Left renal pelvis (tissue), 4 donors: ENCODE measurements at places on chromosomes 5 and 9. TPM values are rescaled to one million over a fixed set of nuclear protein-coding genes. Genes with fewer than 3 reads are reported as not detected.

DNA sequence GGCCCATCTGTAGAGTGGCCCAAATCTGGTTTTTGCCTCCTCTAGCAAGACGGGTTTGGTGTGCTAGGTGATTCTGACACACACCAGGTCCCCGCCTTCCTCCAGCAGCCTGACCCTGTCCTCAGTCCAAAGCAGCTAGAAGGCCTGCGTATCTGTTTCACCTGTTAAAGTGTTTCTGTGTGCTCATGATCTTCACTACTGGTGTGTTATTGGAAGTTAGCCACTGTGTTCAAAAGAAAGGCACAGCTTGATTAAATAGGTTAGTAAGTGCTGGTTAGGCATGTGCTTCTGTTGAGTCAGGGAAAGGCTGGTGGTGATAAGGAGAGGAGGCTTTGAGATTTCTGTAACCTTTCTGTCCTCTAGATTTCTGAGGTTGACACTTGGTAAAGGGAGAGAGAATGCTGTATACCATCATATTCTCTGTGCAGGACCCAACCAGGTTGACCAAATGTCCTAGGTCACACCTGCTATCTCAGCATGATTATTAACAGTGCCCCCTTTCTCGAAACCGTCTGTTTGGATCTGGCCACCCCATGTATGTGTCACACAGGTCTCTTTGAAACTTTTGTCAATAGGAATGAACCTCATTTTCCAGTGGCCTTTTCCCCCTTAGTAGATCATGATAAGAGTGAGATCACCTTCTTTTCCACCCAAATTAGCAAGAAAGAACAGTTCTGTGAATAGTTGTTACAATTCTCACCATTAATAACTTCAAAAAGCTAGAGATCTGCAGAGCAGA, 58.8 kb downstream of the ARHGAP26 start:
- DNase-seq: no peak

The CLIC3 gene
- 0.34 TPM for polyA plus RNA-seq

DNA sequence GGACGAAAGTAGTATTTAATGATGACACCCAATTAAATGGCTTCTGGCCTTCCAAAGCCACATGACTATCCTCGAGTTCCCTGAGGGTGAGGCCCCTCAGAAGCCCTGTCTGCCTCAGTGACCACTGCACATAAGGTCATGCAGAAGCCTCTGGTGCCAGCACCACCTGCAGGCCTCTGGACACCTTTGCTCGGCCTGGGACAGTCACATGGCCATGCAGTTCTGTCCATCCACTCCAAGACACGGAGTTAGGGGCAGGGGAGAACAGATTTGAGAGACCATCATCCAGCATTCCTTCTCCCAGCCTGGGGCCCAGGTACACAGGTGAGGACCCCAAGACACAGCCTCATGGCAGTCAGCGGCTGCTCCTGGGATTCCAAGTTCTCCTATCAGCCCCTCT, 145.0 kb downstream of the ROR2 start:
- DNase-seq: no peak

DNA sequence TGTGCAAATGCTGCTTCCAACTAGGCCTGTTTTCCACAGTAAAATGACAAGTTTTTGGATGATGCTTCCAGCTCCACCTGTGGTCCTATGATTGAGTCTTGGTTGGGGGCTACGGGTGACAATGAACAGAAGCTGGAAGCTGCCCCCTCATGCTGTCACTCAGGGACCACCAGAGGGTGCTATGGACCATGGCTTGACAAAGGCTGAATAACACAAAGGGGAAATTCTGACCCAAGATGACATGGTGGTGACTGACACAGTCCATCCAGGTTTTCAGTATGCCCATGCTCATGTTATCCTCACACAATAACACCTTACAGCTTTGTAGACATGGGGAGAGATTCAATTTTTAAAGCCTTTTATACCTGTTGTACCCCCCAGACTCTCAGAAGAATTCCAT, 23.9 kb upstream of the SAP30L start:
- no peak for DNase-seq
